ENCODE measurements at places on chromosomes 7 and 10.

- DNase-seq: no peak
Measured at GRCh38 chr7:20593501-20593900, 22.0 kb upstream of the ABCB5 start.

DNA sequence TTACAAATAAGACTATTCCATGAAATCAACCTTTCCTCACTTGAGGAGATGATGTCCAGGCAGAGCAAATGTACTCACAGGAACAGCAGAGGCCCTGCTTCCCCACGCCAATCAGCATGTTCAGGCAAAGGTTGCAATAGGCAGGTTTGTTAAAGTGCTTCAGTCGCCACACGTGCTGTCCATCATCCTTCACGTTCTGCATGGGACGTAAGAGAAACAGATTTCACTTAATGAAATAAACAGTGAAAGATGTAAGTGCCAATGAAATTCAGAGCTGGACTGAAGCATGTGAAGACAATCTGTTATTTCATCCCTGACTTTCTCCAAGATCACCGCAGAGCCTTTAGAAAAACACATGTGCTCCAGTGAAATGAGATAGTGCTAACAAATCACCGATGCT lies 217.4 kb downstream of the DGKB start:
- DNase-seq: no peak

- DNase-seq: peak; percentile 56
Measured at GRCh38 chr10:122267849-122268737, 3.0 kb upstream of the BTBD16 start.

- peak; percentile 22 for DNase-seq
Measured at GRCh38 chr7:149489391-149490024, 8.1 kb downstream of the ZNF746 start.

- DNase-seq: no peak
Measured at GRCh38 chr7:12477620-12478019, 74.0 kb upstream of the VWDE start.

- peak; percentile 29 for DNase-seq
Measured at GRCh38 chr7:37816922-37817590, 31.3 kb upstream of the NME8 start.

GRCh38 chr7:106770191-106770590 lies 94.9 kb upstream of the PIK3CG start:
- DNase-seq: no peak

DNA sequence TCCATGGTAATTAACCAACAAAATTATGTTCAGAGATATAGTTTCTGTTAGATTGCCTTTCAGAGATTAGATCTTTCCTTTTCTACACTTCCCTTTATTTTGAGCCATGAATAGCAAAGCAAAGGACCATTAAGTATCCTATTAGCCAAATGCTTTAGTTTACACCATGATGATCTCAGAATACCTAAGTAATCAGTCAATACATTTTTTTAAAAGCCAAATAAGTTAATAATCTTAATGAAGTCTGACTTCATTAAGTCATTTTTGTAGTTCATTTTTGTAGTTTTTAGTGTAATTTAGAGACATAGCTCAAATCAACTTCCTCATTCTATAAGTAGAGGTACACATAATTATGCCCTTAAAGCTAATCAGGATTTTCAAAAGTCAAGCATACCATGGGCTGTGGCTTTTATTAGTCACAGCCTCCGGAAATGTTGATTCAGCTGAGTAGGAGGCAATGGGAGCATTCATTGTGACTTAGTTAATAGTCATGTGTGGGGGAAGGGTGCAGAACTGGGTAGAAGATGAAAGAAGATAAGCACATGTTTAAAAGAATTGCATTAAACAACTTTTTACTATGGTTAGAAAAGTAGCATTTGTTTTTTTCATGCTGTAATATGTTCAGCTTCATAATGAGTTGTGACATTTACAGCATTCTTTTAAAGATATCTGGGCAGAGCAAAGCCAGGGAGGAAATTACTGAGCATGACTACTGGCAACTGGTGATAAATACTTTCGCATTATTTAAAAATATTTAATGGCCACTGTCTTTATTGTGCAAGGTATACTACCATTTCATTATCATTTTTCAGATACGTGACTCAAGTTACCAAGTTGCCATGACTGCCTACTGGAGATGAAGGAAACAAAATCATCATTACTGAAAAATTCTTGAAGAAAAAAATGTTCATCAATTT lies 57.3 kb upstream of the CCDC71L start:
- peak; percentile 97 for DNase-seq
